Keratinocyte (primary cell): ENCODE measurements at places on chromosomes 5 and 9. TPM values are rescaled to one million over a fixed set of nuclear protein-coding genes. Genes with fewer than 3 reads are reported as not detected.

DNA sequence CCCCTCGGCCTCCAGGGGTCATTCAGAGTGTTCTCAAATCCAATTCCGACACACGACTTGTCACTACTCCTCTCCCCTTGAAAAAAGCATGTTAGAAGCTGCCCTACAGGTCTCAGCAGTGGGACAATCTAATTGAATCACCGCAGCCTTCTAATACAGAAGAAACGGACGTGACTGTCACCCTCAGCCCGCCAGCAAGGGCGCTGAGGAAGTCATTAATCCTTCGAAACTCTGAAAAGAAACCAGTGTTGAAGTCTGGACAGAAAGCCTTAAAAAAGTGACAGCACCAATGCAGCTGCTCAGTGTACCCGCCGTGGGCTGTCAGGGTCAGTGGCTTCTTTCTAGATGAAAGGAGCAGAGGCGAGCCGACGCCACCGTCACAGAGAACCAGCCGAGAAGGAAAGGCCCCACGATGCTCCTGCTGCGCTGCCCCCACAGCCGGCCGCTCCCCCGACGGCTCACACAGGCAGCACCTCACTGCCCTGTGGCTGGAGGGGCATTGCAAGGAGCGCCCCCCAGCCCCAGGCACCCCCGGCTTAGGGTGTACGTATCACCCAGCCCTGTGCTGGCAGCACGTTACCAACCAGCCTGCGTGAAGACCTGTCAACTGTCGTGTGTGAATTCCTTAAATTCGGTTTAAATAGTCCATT is 5.7 kb downstream of the BRD3OS start:
- no peak overlapping the region for H3K27ac ChIP-seq
- H3K27me3 ChIP-seq: no peaks in the 10 kb centered on the region
- H3K36me3 ChIP-seq: peaks cover 14% of the 10 kb centered on the region
- no peak for DNase-seq
- H3K4me1 ChIP-seq: no peaks in the 10 kb centered on the region

- H3K36me3 ChIP-seq: no peaks in the 10 kb centered on the region
- H3K4me1 ChIP-seq: no peaks in the 10 kb centered on the region
- H3K4me3 ChIP-seq: no peak overlapping the region
- H3K27me3 ChIP-seq: no peaks in the 10 kb centered on the region
- no peak overlapping the region for H3K27ac ChIP-seq
Measured at GRCh38 chr9:36080519-36080918, 43.8 kb downstream of the RECK start.

DNA sequence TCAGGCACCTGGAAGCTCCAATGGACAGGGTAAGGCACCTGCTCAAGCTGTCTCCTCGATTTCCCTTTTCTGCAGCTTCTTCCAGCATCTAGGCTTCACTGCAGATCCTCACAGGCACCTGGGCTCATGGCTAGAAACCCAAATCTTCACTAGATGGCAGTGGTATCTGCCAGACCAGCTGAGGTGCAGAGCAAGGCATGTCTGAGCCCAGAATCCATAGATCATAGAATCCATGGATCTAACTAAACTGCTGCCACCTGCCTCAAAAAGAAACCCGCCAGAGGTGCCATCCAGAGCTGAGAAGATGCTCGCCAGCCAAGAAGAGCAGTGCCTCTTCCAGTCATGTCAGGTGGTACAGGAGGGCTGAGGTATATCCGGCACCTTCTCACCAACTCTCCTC is 6.9 kb downstream of the SHC3 start:
- peaks cover 4% of the 10 kb centered on the region for H3K4me1 ChIP-seq
- no peaks in the 10 kb centered on the region for H3K36me3 ChIP-seq
- no peak overlapping the region for H3K4me3 ChIP-seq
- peaks cover 3% of the 10 kb centered on the region for H3K27me3 ChIP-seq

- no peaks in the 10 kb centered on the region for H3K27me3 ChIP-seq
- no peaks in the 10 kb centered on the region for H3K36me3 ChIP-seq
- H3K4me3 ChIP-seq: no peak overlapping the region
- DNase-seq: no peak
- H3K27ac ChIP-seq: no peak overlapping the region
Measured at GRCh38 chr9:115715666-115716065, 437.9 kb upstream of the PAPPA start.

ABCA2 gene
- 1.3 to 4.2 TPM (median 1.4 TPM) in 3 replicates for polyA plus RNA-seq

DNA sequence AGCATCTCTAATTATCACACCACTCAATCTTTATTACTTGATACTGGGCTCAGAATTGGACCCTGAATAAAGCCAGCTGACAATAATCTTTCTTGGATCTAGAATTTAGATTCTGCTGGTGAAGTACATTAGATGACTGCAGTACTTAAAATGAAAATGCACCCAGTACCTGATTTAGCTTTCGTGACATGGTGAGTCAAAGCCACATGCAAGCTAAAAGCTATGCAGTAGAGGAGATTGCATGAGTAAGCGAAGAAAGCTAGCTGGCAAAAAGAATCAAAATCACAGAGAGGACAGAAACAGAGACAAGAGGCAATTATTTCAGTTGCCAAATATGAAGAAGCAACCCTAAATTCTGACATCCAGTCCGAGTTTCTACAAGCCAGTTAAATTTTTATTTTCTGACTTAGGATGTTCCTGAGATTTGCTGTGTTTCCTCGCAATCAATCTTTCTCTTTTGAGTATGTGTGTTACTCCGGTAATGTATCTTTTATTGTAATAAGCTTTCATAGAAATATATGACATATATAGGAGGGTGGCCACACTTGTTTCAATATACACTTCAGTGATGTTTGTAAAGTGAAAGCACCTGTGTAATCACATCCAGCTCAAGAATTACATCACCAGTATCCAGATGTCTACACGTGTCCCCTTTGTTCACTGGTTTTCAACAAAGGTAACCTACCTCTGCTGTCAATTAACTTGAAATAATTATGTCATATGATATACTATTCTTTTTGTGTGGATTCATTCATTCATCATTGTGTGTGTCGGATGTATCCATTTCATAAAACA is 101.7 kb downstream of the CDH18 start:
- no peak for DNase-seq
- H3K4me3 ChIP-seq: no peak overlapping the region
- peaks cover 18% of the 10 kb centered on the region for H3K4me1 ChIP-seq
- H3K27me3 ChIP-seq: no peaks in the 10 kb centered on the region
- no peaks in the 10 kb centered on the region for H3K36me3 ChIP-seq

DNA sequence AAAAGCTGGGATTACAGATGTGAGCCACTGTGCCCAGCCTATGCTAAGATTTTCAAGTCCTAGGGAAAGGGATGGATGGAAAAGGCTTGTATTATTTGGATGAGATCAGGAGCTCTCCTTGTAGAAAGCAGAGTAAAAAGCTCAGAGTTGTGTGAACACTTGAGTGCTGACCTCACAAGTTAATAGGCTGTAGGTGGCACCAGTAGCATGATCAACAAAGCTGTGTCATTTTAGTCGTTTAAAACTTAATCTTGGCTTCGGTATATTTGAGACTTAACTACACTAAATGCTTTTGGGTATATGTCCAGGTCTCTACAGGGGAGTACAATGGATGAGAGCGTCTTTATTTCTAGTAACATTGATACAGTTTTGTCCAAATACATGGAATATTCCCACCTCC is 264.2 kb downstream of the TMEM38B start:
- H3K4me3 ChIP-seq: no peak overlapping the region
- no peak overlapping the region for H3K27ac ChIP-seq
- no peak for DNase-seq
- H3K27me3 ChIP-seq: no peaks in the 10 kb centered on the region
- no peaks in the 10 kb centered on the region for H3K36me3 ChIP-seq
- no peaks in the 10 kb centered on the region for H3K4me1 ChIP-seq

- H3K27me3 ChIP-seq: no peaks in the 10 kb centered on the region
- no peaks in the 10 kb centered on the region for H3K4me1 ChIP-seq
- H3K4me3 ChIP-seq: no peak overlapping the region
- H3K27ac ChIP-seq: no peak overlapping the region
- H3K36me3 ChIP-seq: no peaks in the 10 kb centered on the region
Measured at GRCh38 chr9:100125910-100126309, 26.9 kb downstream of the INVS start.

- no peaks in the 10 kb centered on the region for H3K27me3 ChIP-seq
- H3K36me3 ChIP-seq: peaks cover 23% of the 10 kb centered on the region
- DNase-seq: no peak
Measured at GRCh38 chr9:93523518-93524144, 52.8 kb upstream of the PHF2 start.

DNA sequence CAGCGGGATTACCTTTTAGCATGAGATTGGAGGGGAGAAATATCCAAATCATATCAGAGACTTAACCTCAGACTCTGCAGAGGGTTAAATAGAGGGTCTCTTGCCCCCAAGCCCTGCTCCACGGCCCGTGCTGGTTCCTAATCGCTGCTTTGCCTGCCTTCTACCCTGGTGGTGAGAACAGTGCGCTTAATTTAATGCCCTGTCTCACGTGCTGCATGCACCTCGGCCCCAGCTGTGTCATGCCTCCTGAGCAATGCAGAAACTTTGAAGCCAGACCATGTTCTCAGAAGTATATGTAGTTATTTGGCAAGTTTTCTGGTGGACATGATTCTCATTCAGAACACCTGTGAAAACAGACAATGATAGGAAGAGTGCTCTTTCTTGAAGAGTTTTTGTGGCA is 1.4 kb downstream of the OTULIN start:
- peaks cover 61% of the 10 kb centered on the region for H3K4me1 ChIP-seq
- no peaks in the 10 kb centered on the region for H3K27me3 ChIP-seq
- H3K4me3 ChIP-seq: peak overlapping the region; percentile 92
- H3K36me3 ChIP-seq: peaks cover 7% of the 10 kb centered on the region

DNA sequence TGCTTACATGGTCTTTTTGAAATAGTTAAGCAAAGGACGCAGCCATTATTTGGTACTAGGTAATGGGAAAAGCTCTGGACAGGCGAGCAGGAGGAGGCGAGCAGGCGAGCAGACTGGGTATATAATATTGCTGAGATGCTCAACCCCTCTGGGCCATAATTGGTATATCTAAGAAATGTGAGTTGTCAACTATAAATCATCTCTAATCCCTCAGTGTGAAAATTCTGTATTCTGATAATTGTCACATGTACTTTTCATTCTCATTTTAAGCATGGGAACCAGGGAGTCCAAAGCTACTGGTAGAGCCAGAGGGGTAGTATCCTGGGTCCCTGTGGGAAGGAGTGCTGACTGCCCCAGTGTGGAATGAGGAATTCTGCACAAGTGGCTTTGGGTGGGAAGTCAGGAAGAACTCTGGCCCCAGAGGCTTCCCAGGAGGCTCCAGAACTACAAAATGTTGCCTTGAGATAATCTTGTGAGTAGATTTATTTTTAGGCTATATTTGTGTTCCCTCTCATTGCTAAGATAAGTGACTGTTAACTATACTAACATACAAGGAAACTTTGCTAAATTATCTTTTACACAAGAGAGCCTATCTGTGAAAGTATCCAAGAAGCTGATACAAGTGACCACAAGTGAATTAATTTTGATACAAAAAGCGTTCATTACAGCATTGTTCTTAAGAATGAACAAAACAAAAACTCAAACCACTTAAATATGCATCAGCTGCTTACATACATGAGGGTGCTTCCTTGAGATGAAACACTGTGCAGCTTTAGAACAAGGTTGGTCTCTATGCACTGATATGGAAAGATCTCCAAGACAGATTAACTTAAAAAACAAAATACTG is 70.5 kb upstream of the TNFAIP8 start:
- no peak for DNase-seq
- no peak overlapping the region for H3K27ac ChIP-seq
- H3K4me3 ChIP-seq: no peak overlapping the region
- H3K36me3 ChIP-seq: no peaks in the 10 kb centered on the region

MZB1 gene
- polyA plus RNA-seq: 0.13 to 0.27 TPM in 2 of 3 replicates, not detected in the other

- no peaks in the 10 kb centered on the region for H3K27me3 ChIP-seq
- no peak for DNase-seq
- peaks cover 9% of the 10 kb centered on the region for H3K36me3 ChIP-seq
- H3K4me1 ChIP-seq: no peaks in the 10 kb centered on the region
Measured at GRCh38 chr9:114037961-114038723, 40.0 kb downstream of the AMBP start.

DNA sequence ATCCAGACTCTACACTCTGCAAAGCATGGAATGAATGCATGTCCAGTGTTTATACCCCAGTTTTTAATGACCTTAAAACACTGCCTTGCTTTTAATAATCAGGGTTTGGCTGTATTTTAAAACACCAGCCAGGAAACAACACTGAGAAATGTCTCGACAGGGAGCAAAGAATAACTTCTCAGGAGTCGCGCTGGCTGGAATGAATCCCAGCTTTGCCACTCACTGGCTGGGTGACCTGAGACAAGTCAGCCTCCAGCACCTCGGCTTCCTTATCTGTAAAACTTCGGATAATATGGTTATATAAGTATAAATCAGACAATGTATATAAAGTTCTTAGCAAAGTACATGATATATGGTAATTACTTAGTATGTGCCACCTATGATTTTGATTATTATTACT is 505.0 kb downstream of the SPOCK1 start:
- H3K36me3 ChIP-seq: no peaks in the 10 kb centered on the region
- H3K27ac ChIP-seq: no peak overlapping the region
- no peaks in the 10 kb centered on the region for H3K27me3 ChIP-seq
- no peaks in the 10 kb centered on the region for H3K4me1 ChIP-seq
- no peak overlapping the region for H3K4me3 ChIP-seq

- H3K27ac ChIP-seq: peak overlapping the region; percentile 19
- peaks cover 33% of the 10 kb centered on the region for H3K4me1 ChIP-seq
- H3K4me3 ChIP-seq: no peak overlapping the region
- H3K36me3 ChIP-seq: peaks cover 19% of the 10 kb centered on the region
- H3K27me3 ChIP-seq: no peaks in the 10 kb centered on the region
- DNase-seq: no peak
Measured at GRCh38 chr9:33125871-33126823, 41.0 kb downstream of the B4GALT1 start.

- no peak overlapping the region for H3K4me3 ChIP-seq
- H3K36me3 ChIP-seq: no peaks in the 10 kb centered on the region
- H3K4me1 ChIP-seq: peaks cover 5% of the 10 kb centered on the region
- peaks cover 8% of the 10 kb centered on the region for H3K27me3 ChIP-seq
Measured at GRCh38 chr5:36060420-36060887, 6.2 kb downstream of the UGT3A2 start.

GRCh38 chr9:124001866-124002525 is 9.6 kb upstream of the LHX2 start:
- H3K27me3 ChIP-seq: peaks cover 86% of the 10 kb centered on the region
- no peak overlapping the region for H3K4me3 ChIP-seq

PCA3 gene
- not detected in 3 replicates for polyA plus RNA-seq

- DNase-seq: no peak
- H3K4me3 ChIP-seq: no peak overlapping the region
- H3K27ac ChIP-seq: no peak overlapping the region
- H3K36me3 ChIP-seq: no peaks in the 10 kb centered on the region
Measured at GRCh38 chr9:106677374-106677773, 185.6 kb upstream of the ZNF462 start.

DNA sequence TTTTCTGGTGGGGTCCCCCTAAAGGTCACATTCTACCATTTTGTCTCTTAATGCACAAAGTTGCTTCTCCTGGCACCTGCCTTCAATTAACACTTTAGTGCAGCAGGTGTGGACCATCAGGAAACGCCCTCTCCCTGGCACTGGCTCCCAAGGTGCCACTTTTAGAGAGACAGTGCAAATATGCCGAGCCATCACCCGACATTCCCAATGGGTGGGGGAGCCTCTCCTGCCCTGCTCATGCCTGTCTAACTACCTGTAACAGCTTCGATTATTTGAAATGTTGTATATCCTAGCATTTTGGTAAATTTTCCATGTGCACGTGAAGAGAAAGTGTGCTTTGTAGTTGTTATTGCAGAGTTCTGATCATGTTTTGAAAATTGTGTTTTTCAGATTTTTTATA is 13.2 kb upstream of the LRRC14B start:
- no peaks in the 10 kb centered on the region for H3K36me3 ChIP-seq
- no peaks in the 10 kb centered on the region for H3K4me1 ChIP-seq
- peaks cover 16% of the 10 kb centered on the region for H3K27me3 ChIP-seq
- DNase-seq: no peak
- H3K4me3 ChIP-seq: no peak overlapping the region

IL5 gene
- not detected in 3 replicates for polyA plus RNA-seq
